GOT3 (cell line): ENCODE measurements at places on chromosomes 6 and 20.

- no peak for DNase-seq
Measured at GRCh38 chr6:30007132-30007764, 53.8 kb upstream of the POLR1H start.

- no peak for DNase-seq
Measured at GRCh38 chr6:144259986-144260385, 25.1 kb upstream of the UTRN start.

DNA sequence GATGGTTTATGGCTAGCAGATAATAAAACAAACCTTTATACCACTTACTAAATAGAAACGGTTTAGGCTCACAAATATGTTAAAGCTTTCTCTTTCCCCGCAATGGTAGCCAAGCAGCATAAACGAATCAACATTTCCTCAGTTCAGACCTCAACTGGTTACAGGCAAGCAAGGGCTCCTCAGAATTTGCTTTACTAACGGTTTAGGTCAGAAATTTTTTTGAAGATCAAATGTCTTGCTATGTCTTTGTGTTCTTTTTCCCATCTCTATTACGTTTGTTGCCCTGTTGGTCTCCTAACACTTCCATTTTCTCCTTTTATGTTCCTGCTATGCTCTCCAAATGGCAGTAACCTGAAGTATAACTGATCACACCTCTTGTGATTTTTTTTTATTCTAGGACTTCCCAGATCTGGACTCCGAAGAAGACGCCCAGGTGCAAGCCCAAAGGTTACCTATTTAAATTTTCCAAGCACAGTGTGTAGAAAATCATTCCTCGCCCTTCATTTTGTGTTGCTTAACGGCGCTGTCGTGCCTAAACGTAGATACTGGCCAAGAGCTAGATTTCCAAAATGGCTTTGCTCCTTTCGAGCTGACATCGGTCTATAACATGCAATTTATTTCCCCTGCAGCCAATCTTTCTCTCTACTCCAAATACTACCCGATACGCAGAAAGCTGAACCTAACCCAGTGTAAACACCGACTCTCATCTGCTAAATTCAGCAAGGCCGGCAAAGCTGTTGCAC lies 717 bp upstream of the ASF1A start:
- no peak for DNase-seq

DNA sequence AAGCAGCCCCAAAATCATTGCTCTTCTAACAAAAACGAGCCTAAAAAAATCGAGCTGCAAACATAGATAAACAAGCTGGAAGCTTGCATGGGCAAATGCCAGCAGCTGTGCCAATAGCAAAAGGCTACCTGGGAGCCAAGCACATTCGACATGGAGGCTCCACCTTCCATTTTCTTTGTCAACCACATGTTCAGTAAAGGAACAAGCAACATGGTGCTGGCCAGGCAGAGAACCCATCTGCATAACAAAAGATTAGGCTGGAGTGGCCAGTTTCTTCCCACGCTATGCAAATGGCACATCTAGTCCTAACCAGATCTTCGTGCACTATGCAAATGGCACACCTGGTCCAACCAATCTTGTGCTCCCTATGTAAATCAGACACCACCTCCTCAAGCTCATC lies 110.5 kb downstream of the KIF16B start:
- no peak for DNase-seq

DNA sequence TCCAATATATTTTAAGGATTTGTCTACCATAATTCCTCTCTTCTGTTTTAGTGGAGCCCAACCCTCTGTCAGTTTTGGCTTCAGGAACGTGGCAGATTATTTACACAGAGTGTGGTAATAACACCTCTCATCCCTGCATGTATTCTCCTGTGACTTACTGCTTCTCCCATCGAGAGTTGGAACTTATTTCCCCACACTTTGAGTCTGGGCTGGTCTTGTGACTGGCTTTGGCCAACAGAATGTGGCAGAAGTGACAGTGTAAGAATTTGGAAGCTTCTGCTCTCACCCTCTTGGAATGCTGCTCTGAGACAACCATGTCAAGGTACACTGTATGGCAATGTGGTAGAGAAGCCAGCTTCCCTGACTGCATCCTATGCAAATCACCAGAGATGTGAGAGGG lies 407.7 kb downstream of the EPM2A start:
- no peak for DNase-seq

DNA sequence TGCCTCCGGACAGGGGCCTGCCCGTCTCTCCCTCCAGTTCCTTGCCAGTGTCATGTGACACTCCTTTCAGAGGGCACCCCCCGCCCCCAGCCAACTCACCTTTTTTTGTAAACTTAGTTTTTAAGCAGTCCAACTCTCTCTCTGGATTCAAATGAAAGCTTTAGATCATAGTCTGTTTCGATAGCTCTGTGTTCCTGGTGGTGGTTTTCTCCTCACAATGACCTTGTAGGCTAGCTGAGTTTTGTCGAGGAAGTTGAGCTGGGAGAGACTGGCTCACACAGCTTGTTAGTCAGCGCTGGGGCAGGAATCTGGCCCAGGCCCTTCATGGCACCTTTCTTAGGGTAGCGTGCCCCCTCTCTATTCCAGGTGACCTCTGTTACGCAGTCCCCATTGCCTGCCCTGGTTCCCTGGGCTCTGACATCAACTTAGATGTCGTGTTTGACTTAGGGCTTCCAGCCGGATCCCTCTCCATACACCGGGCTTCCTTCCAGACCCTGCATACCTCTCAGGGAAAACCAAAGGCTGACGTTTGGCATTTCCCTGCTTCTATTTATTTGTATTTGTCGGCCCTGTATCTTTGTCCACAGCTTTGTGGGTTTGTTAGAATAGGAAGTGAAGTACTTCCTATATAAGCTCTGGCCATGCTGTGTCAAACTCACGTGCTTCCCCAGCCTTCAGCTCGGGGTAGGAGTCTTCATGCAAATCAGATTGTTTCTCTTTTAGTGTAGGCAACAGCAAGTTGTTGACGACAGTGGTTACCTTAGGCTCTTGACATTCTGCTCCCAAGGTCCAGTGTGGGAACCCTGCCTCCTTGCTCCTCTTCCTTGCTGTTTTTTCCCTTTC lies 12.7 kb downstream of the IGF2R start:
- no peak for DNase-seq

DNA sequence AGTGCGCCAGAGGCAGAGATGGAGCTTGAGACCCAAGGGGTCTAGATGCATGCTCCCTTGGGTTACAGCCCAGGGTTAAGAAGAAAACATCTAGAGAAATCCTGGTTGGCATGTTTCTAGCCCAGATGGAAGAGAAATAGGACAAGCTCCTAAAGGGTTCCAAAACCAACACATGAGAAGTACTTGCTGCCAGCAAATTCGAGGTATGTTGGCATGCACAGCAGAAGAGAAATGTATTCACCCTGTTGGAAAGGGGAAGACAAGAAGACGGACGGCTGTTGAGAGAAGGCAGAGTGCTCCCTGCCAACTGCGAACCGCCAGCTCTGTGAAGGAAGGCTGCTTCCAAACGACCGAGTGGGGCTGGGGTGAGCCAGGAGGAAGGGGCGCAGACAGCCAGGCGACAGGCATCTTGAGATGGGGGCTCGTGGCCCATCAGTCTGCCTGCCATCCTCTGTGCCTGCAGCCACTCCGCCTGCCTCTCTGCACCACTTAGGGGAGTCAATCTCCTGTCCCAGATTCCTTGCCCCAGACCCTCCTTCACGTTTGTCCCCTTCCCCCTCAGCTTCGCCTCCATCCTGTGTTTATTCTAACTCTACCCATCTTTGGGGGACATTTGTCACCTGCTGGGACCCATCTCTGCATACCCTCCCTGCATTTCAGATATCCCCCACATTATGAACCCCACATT lies 249.2 kb downstream of the CDC5L start:
- DNase-seq, result no peak

DNA sequence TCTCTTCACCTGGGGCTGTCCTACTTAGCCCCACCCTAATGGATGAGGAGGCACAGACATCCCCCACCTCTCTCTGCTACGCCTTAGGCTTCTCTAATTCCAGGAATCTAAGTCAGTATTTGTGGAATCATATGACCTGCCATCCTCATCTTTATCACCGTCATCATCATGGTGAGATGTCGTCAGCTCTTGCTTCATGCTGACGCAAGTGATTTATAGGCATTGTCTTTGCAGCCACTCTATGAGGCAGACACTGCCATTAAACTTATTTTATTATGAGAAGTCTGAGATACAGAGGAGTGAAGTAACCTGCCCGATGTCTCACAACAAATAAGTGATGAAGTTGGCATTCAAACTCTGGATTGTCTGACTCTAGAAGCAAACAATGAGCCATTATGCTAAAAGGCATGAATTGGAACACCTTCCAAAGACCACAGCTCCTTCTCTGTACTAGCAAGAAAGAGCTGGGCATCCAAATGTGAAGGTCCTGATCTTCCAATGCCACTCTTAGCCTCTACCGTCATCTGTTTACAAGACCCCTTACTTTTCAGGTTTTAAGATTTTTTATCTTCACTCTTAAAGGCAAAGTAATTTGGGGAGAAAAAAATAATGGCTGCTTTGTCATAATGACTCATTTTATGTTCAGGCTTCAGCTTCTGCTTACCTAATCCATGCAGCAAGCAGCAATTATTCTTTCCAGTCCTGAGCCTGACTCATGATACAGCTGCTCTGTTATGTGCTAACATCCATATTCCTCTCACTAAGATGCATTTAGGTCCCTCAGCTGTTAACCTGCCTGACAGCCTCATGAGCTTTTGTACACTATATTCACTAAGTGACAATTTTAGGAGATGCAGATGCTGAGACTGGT lies 113.7 kb upstream of the BCLAF1 start:
- no peak for DNase-seq

GRCh38 chr6:122268394-122268793 lies 131.1 kb upstream of the HSF2 start:
- DNase-seq, result no peak

GRCh38 chr6:158816803-158817727 lies 2.1 kb downstream of the EZR start:
- DNase-seq, result no peak

DNA sequence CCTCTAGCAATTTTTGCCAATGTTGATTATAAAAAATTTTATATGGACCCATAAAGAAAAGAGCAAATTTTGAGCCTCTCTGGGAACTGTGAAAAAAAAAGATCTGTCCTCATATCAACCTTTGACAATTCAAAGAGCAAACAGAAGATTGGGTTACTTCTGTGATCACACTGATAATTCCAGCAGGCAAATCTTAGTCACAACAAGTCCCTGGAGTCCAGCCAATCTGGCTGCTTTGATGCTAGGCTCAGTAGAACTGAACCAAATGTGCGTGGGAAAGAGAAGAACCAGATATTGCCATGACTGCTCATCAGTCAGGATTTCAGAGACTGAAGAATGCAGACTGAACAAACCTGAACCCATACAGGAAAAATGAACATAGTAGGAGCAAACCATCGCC lies 438.4 kb upstream of the FLRT3 start:
- no peak for DNase-seq

- DNase-seq, result no peak
Measured at GRCh38 chr6:168368936-168369335, 49.4 kb upstream of the DACT2 start.
